Kidney tubule cell (primary cell): ENCODE measurements at places on chromosomes 16 and 17.
A peak's percentile ranks its signal among the peaks of the same experiment; 100 is the strongest.

- DNase-seq: no peak
Observed at GRCh38 chr17:81322271-81323082, 27.4 kb upstream of the SLC38A10 start.

DNA sequence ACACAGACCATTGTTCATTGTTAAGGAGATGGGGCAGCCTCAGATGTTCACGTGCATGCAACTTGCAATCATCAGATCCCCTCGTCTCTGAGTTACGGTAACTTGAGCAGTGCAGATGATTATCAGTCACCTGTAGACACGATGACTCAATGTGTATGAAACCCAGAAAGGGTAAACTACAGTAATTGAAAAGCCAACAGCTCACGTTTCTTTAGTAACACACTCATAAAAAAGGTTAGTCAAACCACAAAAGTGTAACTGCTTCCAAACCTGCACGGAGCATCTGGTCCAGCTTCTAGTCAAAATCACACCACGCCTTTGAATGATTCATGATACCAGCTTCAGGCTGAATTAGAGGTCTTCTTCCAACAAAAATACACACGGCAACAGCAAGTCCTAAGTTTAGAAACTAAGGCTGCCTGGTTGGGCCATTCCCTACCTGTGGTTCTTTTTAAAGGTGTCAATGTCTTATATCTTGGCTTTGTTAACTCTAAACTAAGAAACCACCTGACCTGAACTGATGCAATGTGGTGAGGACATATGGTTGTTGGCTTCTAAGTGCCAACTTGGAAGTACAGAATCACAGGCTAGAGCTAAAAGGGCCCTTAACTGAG lies 32.3 kb downstream of the GRB7 start:
- DNase-seq: peak; percentile 70

- no peak for DNase-seq
Observed at GRCh38 chr16:78407191-78407590, 307.7 kb downstream of the WWOX start.

- peak; percentile 94 for DNase-seq
Observed at GRCh38 chr17:76532072-76532651, 5.3 kb downstream of the CYGB start.

DNA sequence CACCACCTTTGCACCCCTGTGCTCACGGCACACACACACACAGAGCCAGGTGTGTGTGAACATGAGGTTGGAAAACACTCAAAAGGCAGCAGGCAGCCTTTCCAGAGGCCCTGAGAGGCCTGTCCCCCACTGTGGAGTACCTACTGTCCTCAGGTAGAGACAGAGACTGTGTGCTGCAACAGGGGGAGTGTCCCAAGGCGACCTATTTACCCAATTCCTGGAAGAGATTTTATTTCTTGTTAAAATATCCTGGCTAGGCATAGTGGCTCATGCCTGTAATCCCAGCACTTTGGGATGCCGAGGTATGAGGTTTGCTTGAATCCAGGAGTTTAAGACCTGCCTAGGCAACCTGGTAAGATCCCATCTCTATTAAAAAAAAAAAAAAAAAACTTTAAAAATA lies 108.5 kb downstream of the COPRS start:
- DNase-seq: no peak

DNA sequence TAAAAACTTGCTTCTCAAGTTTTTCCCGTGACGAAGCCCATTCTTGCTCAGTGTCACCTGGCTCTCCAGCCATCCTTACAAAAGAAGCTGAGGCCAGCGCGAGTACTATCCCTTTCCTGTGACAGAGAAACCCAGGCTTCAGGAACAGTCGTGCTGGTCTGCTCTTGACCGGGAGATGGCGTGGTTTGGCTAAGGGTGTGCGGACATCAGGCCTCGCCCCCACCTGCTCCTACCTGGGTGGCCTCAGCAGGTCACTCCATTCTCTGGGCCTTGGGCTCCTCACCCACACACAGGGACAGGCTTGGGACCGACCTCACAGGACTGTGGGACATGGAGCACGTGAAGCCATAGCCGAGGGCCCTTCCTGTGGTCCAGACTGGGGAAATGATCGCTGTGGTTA lies 75.2 kb upstream of the CIBAR2 start:
- no peak for DNase-seq

DNA sequence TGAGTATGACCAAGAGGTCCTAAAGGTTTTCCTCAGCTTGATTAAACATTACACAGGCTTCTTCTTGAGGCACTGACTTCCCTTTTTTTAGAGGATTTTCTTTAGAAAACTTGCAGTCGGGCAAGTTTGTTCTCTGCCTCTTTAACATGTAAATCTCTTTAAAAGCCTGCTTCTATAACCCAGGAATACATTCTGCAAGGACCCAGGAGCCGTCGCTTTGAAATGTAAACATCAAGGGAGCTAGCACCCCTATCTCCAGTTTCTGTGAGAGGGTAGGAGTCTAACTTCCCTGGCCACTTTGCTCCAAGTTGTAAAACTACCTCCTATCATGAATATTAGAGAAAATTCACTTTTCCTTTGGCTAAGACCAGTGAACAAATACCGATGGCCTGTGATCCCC lies 201.5 kb upstream of the CPHXL start:
- DNase-seq: no peak

DNA sequence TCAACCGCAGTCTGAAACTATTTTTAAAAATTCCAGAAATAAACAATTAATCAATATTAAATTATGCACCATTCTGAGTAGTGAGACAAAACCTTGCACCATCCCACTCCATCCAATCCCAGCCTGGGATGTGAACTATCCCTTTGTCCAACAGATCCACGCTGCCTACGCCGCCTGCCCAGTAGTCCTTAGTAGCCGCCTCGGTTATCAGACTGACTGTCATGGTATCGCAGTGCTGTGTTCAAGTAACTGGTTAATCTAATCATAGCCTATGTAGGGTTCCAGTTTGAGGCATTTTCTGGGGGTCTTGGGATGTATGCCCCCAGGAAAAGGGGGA lies 437.7 kb downstream of the HS3ST3B1 start:
- no peak for DNase-seq

GRCh38 chr17:27384261-27384701 lies 72.0 kb upstream of the KSR1 start:
- peak; percentile 99 for DNase-seq

- peak; percentile 30 for DNase-seq
Observed at GRCh38 chr17:43998552-43998951, 5.9 kb upstream of the NAGS start.

- DNase-seq: no peak
Observed at GRCh38 chr17:73363442-73364154, 51.8 kb upstream of the CDC42EP4 start.
